NCI-H774 (cell line): ENCODE measurements at places on chromosomes 6 and 20.
A peak's percentile ranks its signal among the peaks of the same experiment; 100 is the strongest.

GRCh38 chr6:195861-196360, 96.4 kb upstream of the DUSP22 start:
- DNase-seq: no peak

GRCh38 chr6:47357827-47358226, 48.1 kb upstream of the TNFRSF21 start:
- no peak for DNase-seq

DNA sequence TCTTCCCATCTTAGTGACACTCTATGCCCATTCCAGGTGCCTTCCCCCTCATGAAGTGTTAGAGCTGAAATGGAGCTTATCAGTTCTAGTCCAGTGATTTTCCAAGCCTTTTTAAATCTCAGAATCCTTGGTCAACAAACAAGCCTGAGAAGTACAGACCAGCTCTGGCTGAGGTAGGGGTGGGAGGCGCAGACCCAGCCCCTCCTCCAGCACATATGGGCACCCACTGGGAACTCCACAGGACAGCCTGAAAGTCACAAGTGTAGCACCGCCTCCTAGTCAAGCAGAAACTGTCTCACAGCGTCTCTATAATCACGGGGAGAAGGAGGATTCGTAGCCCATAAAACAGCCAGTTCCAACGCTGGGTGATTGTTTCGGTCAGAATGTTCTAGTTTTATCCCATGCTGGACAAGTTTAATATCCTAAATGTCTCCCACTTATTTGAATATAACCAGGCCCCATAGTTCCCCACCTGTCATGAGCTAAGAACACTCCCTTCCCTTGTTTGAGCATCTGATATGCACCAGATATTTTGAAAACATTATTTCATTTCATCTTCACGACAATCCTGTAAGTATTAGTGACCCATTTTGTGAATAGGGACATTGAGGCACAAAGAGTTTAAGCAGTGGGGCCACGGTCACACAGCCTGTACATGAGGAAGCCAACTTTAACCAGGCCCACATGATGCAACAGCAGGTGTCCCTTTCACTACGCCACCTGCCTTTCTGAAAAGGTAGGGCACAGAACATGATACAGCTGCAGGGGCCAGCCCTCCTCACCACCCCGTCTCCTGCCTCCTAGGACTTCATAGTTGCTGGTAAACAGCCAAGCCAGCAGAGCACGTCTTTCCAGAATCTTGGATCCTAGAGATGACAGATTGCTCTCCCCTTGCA, 40.1 kb downstream of the TRAF3IP2 start:
- DNase-seq: peak; percentile 90

DNA sequence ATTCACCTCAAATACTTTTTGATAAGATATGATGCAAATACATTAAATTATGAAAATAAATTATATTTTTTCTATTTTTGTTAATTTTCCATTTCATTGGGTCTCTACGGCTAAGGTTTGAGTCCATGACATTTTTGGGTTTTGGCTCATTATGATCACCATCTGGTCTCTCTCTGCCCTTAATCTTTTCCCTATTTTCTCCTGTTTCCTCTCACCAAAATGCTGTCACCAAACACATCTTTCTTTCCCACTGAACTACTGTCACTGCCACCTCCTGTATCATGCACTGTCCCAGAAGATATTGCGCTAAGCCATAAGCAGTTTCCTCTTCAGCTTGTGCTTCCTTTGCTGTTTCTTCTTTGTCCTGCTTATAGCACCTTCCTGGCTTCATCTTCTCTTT, 42.0 kb upstream of the OGFRL1 start:
- no peak for DNase-seq

DNA sequence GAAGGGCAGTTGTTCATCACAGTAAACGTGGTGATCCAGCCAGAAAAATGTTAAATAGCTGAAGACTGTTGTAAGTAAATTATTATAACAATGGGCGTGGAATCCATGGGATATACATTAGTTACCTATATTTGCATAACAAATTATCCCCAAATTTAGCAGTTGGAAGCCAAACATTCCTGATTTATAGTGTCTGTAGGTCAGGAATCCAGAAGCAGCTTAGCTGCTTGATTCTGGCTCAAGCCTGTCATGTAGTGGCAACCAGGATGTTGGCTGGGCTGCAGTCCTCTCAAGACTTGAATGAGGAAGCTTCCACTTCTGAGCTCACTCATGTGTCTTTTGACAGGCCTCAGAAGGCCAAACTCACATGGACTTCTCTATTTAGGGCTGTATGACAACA, 6.9 kb upstream of the ADGRB3 start:
- no peak for DNase-seq

GRCh38 chr6:11374036-11375010, 141.9 kb upstream of the NEDD9 start:
- DNase-seq: no peak

GRCh38 chr6:159525445-159526025, 167.5 kb downstream of the SOD2 start:
- DNase-seq: no peak

DNA sequence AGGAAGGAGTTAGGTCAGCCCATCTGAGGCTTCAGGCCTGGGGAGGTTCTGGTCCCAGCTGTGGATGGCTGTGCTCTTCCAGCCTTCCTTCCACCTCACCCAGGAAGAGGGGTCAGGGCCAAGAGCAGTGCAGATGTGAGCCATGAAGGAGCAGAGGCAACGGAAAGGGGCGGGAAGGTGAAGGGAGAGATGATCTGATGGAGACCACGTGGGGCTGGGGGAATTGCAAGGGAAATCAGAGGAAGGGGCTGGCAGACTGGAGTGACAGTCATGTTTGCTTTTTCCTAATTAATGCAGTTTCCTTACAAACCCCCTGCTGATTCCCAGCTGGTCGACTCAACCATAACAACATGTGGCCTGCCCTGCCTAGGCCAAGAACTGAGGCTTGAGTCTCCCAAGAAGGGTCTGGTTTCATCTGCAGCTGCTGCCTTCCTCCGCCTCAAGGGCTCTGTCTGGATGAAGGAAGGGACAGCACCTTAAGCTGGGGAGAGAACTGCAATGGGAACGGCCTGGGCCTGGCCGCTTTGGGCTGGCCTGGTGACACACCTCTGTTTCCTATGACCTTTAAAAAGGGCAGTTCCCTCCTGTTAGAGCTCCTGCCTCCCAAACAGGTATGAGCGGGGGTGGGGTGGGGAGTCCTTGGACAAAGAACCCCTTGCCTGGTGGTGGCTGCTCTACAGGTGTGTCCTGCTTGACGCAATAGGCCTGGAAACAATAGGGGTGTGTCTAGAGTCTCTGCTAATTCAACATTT, 7.8 kb upstream of the MRPS18A start:
- no peak for DNase-seq

GRCh38 chr20:23052904-23053303, 3.4 kb upstream of the THBD start:
- DNase-seq: no peak

- no peak for DNase-seq
Measured at GRCh38 chr6:106520711-106521401, 108.4 kb downstream of the RTN4IP1 start.

DNA sequence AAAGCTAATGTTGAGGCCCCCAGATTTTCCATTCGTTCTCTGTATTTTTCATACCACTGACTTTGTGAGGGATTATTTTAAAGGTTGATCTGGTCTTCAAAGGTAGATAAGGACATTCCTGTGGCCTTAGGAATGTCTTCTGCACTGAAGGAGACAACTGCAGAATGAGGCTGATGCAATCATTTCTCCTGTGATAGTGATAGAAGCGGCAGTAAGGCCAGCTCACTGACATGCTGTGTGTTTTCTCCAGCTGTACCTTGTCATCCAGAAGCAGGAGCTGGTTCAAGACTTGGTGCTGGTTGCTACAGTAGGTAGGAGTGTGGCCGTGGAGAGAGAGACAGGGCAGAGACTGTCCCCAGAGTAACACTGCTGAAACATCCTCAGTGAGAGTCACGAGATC, 53.8 kb downstream of the DCBLD1 start:
- DNase-seq: no peak

- peak; percentile 27 for DNase-seq
Measured at GRCh38 chr6:57173056-57173885, 1.1 kb downstream of the BAG2 start.

- no peak for DNase-seq
Measured at GRCh38 chr20:41395667-41396664, 29.3 kb upstream of the EMILIN3 start.

DNA sequence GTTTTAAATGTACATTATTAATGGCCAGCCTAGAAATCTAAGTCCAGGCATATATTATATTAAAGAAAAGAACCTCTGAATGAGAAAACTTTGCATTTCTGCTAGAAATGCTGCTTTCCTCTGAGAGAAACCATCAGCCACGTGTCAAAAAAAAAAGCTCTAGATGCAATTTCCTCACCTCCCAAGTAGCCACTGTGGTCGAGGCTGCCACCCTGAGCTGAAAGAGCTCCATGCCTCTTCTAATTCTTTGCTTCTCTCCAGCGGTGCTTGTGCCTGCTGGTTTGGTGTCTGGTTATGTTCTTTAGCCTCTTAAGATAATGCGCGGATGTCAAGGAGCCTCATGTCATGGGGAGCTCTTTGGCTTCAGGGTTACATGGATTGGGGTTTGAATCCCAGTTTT, 316.0 kb downstream of the TFAP2C start:
- DNase-seq: no peak

GRCh38 chr20:45105317-45105716, 4.4 kb upstream of the KCNS1 start:
- DNase-seq: no peak

DNA sequence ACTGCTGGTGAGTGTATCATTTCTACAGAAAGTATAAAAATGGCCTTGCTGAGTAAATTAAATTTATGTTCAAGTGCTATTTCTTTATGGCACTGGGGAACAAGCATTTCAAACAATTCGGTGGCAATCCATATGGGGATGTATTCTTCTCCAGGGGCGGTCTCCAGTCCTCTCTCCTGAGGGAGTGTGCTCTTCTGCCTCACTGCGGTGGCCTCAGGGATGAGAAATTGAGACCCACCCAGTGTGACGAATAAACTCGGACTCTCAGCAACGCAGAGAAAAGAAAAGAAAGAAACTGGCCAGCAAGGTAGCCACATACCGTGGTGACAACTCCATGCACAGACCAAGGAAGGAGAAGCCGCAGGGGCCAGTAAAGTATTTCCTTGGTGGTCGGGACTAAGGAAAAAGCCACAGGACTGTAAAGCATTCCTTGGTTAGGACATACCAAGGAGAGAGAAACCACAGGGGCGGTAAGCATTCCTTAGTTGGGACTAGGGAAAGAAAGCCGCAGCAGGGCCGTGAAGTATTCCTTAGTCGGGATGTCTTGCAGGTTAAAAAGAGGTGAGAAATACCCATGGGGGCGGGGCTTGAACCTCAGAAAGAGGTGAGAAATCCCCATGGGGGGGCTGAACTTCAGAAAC, 13.6 kb upstream of the GOPC start:
- DNase-seq: no peak

- no peak for DNase-seq
Measured at GRCh38 chr6:107361753-107362604, 97.4 kb downstream of the PDSS2 start.

DNA sequence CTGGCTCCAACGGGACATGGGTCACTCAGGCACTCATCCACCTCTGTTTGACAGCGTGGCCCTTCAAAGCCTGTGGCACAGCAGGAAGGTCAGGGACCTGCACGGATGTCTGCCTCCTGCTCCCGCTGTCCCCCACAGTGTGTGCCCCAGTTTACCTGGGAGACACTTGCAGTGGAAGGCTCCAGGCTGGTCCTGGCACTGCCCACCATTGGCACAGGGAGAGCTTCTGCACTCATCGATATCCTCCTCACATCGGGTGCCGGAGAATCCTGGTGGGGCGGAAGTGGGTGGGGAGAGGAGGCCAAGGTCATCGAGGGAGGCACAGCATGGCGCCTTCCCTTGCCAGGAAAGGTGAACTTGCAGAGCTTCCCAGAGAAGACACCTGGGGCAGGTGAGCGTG, 6.9 kb downstream of the NOTCH4 start:
- DNase-seq: no peak

- no peak for DNase-seq
Measured at GRCh38 chr6:156662025-156662445, 115.1 kb upstream of the ARID1B start.

DNA sequence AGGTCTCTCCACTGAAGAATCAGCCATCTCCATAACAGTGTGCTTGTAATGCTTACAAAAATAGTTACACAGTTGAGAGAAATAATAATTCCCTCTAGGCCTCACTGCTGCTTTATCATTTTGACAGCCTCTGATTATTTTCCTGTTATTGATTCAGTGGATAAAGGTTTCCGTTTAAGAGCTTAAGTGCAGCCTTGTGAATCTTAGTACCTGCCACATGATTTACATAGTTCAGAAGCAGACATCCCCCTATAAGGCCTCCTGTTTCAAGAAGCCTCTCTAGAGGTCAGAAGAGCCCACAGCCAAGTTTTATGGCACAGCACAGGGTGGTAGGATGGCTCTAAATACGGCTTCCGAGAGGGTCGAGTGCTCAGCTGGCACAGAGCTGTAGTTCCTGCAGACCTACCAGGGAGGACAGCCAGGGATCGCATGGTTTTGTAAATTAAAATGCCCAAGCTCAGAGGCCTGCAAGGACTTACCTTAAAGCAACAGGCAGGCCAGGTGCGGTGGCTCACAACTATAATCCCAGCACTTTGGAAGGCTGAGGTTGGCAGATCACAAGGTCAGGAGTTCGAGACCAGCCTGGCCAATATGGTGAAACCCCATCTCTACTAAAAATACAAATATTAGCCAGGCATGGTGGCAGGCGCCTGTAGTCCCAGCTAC, 17.6 kb upstream of the PYGB start:
- no peak for DNase-seq

DNA sequence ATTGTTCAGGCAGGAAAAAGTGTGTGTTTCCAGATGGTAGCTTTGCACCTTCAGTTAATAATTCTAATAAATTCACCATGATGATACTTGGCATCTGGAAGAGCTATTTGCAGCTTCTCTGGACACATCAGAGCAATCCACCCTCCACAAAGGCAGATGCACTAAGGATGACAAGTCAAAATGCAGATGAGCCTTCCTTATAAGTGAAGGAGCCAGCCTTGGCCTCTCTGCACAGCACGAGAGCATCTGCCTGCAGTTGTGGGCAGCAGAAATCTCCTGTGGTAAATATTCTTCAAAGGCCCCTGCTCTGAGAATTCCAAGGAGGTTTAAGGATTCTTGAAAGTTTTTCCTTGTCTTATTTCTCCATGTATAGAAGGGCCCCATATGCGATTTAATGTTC, 6.9 kb upstream of the POM121L2 start:
- no peak for DNase-seq

DNA sequence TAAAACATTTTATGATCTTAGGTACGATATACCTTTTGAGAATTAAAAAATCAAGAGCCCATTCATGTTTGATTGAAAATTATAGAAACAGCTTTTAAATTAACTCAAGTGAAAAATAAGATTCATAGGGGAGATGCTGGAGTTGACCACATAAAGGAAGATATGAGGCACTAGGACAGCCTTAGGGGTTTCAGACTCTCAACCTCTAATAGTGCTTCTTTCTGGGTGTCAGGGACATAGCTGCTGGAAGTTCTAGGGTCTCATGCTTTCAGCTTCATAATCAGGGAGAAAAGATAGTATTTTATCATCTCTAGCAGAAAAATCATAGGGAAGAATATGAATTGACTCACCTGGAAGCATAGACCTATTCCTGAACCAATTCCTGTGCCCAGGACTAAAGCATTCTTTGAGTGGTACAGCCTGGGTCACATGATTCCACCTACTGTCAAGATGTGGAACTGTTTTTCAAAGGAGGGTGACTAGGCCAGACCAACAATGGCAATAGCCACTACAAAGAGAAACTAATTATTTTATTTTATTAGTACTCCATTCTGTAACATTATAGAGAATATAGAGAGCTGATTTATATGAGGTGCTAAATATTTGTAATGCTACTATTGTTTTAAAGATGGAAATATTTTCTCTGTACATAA, 27.8 kb upstream of the CENPW start:
- DNase-seq: no peak
